RWPE2 (cell line): ENCODE measurements at places on chromosomes 7 and 10.

DNA sequence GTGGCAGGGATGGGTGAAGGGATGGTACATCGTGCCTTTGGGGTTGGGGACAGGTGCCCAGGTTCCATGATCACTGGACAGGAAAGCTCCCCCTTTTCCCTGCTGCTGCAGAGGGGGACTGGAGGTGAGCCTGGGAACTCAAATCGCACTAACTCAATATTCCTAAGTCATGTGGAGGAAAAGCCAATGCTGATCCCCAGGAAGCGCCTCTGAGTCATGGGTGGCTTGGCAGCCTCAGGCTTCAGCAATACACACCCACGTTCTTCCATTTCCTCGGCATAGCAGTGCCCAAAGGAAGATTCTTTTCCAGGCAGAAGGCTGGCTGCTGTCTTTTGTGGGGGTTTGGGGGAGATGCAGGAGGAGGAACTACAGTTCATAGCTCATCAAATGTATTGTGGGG, 165.8 kb downstream of the CCDC3 start:
- no peak for DNase-seq

DNA sequence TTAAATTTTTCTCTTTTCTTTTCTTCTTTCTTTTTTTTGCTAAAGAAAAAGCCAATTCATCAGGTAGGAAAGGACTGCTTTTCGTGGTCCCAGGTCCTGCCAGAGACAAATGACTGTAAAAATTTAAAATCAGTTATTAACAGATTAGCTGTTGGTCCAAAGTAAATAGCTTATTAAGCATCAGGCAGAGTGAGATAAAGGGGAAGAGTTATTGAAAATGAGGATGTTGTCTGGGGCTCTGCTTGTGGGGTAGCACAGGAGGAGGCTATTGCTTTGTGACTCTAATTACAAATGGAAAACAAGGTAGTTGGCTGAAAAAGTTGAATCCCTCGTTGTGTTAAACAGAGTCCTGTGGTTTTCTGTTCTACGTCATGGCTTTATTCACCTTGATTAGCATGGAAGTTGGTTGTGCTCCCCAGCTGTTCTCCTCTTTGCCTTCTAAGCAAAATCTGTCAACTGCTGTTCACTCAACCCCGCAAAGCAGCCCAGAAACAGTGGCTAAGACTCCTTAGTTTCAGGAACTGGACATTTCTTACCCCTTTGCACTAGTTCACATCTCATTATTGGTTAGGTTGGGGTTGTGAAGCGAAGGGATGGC, 128.9 kb downstream of the SNX10 start:
- DNase-seq, result no peak

DNA sequence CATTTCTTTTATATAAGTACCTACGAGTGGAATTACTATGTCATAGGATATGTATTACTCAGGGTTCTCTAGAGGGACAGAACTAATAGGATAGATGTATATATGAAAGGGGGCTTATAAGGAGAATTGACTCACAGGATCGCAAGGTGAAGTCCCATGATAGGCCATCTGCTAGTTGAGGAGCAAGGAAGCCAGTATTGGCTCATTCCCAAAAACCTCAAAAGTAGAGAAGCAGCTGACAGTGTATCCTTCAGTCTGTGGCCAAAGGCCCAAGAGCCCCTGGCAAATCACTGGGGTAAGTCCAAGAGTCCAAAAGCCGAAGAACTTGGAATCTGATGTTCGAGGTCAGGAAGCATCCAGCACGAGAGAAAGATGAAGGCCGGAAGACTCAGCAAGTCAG, 59.8 kb downstream of the GALNT17 start:
- DNase-seq, result no peak

DNA sequence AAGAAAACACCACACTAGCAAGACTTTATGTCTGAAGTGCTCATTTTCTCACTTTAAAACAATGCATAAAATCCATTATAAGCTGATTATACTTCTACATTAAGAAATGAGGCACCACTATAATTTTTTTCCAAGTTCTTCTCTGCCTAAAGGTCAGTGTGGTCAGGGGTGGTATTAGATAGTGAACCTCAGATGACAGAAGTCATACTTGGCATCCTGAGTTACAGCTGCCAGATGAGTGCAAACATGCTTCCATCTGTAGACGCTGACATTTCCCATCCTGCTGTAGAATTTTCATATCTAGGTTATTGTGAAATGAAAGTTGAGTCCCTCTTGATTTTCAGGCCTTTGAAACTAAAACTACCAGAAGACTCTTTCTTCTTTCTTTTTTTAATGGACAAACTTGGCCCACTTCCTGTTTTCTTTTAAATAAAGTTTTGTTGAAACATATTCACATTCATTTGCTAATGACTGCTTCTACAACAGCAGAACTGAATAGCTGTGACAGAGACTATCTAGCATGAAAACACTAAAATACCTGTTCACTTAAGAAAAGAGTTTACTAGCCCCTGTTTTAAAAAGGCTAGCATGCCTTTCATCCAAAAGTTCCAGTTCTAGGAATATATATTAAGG, 900.8 kb downstream of the XPNPEP1 start:
- no peak for DNase-seq

- DNase-seq, result no peak
Observed at GRCh38 chr7:47951374-47951773, 3.1 kb upstream of the PKD1L1 start.

GRCh38 chr10:1050145-1050544, 1.2 kb upstream of the IDI1 start:
- DNase-seq, result no peak

- DNase-seq, result no peak
Observed at GRCh38 chr10:129334266-129334665, 132.8 kb upstream of the MGMT start.

DNA sequence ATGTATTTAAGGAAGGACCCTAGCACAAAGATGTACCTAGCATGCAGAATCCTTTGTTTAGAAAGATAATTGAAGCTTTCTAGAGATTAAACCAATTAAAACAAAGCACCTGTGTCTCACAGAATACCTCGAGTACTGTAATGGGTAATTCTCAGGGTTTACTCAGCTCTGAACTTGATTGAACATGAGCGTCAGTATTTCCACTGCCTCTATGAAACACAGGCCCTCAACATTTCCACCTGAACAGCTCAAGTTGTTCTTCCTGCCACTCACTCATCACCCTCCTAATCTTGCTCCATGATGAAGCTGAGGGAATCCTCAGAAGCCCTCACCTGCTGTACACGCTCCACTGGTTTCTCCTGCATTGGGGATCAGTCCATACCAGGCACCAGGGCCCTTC, 33.7 kb upstream of the FZD1 start:
- no peak for DNase-seq

GRCh38 chr7:143183024-143183423, at the start of gene TAS2R39:
Gene TAS2R39, plus strand, starts transcription at chr7:143183419. Its CDS starts 0 bp downstream, at chr7:143183419.
- no peak for DNase-seq

DNA sequence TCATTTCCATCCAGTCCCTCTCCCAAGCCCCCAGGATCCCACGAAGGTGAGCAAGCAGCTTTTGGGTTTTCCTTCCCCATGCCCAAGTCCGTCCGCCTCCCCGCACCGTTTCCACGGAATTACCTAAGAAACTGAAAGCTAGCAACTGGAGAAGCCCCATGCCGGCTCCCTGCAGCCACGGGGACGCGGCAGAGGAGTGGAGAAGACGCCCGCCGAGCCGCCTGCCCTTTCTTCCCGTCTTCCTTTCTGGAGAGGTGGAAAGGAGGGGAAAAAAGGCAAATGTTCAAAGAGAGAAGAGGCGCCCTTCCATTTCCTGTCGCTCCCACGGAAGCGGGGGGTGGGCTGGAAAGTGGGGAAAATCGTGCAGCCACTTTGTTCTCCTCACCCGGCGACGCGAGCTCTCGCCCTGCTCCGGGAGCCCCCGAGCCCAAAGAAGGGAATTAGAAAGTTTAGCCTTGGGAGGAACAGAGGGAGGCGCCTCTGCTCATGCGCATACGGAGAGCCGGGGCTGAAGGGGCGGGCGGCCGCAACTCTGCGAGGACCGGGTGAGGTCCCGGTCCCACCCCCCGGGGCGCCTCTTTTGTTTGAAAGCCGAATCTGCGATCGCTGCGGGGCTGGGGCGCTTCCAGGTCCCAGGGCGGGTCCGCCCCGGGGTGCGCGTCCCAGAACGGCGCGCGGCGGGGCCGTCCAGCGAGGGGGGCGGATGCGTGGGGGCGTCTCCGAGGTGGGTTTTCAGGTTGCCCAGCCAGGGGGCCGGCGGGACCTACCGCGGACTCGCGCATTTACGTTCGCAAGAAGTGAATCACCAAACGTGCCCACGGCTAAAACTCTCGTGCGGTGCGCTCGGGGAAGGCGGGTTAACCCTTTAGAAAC, at the start of gene LAMB1:
TSS of gene LAMB1 (minus strand) at position 436 of the 873 bp plus-strand sequence. CDS start at position 160, 276 bp downstream.
- DNase-seq, result peak; percentile 79

- DNase-seq, result no peak
Observed at GRCh38 chr7:5636446-5636835, 145.0 kb downstream of the RNF216 start.

GRCh38 chr7:90773269-90773668, 177.1 kb downstream of the CDK14 start:
- DNase-seq, result no peak

DNA sequence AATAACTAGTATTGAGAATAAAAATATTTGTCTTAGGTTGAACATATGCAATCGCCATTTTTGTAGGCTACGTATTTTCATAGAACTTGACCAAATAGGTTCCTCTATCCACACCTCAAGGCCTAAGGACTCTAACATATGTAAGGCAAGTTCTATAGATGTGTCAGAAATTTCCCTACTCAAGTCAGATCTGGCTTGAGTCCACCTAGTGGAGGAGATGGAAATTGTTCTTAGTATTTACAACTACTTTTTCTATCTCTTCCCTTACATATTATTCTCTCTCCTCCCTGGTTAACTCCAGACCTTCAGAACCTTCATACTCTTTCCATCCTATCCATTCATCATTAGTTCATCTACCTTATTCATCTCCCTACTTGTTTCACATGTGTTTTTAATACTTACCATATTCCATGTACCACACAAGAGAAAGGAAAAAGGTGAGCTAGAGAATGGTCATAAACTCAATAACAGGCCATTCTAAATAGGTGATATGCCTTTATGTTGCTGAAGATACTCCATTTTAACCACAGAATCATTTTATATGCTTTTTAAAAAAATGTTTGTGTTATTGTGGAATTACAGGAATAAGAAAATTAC, 174.5 kb upstream of the HDAC9 start:
- no peak for DNase-seq

DNA sequence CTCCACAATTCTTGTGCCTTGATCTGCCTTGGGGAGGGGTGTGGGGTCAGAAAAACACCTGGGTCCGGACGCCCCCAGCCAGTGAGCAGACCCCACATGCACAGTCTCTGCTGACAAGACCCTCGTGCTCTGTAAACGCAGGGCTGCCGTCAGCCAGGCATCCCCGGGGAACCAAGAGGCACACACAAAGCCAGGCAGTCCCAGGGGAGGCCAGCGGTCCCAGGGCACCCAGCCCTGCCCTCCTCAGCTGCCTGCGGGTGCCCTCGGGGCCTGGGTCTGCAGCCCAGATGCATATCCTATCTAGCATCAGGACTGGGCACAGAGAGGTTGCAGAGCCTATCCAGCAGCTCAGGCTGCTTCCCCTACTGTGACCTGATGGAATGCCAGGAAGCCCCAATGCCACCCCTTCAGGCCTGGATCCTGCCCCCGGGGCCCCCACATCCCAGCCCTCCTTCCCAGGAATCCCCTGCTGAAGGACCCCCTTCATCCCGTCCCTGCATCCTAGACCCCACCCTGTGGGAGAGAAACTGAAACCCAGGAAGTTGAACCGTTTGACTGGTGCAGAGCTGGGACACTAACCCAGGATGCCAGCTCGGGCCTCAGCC, 92.4 kb downstream of the MICALL2 start:
- no peak for DNase-seq

- no peak for DNase-seq
Observed at GRCh38 chr10:110421512-110422138, 76.1 kb upstream of the DUSP5 start.

GRCh38 chr7:136198168-136198567, 221.0 kb upstream of the MTPN start:
- no peak for DNase-seq

- no peak for DNase-seq
Observed at GRCh38 chr7:27251136-27251651, 8.6 kb downstream of the EVX1 start.
